ENCODE measurements at places on chromosomes 7 and 10.

DNA sequence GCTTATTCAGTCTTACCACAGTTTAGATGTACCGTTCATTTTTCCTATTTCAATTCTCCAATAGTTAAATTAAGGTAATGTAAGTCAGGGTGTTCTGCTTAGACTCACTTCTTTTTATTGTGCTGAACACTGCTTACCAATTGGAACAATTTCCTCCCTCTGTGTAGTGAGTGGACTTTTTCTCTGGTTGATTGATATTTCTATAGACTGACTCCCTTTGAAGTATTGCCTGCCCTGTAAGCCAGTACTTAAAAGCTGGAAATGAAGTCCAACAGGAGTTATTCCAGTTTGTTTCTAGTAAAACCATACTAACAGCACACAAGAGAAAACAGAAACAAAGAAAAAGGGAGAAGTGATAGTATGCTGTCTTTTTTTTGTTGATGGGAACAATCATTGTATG, 1674.9 kb downstream of the REEP3 start:
- no peak for DNase-seq

DNA sequence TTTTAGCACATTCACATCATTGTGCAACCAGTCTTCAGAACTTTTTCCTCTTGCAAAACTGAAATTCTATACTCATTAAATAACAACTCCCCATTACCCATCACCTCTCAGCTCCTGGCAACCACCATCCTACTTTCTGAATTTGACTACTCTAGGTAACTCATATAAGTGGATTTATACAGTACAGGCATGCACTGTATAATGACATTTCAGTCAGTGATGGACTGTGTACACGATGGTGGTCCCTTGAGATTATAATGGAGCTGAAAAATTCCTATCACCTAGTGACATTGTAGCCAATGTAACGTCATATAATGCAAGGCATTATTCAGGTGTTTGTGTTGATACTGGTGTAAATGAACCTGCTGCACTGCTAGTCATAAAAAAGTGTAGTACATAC, 60.1 kb downstream of the BTRC start:
- DNase-seq = no peak

- no peak for DNase-seq
These were observed 33.5 kb upstream of the KLHL7 start for GRCh38 chr7:23072048-23072447.

- peak; percentile 53 for DNase-seq
These were observed 149.9 kb downstream of the CPED1 start for GRCh38 chr7:121138262-121138933.

DNA sequence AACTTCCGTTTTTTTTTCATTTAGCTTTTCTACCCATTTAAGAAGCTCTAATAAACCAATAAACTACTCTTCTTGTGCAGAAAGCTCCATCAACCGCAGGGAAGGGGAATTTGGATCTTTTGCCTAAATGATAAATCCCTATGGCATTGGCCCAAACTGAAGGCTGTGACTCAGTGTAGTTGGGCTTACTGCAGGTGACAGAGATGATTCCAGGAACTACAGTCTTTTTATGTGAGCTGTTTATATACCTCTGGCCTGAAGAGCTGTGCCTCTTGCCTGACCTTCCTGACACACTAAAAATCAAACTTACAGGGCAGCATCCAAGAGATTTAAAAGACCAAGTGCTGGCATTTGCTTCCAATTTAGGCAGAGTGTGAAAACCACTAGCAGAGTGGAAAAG, 25.2 kb downstream of the ABCB1 start:
- no peak for DNase-seq

DNA sequence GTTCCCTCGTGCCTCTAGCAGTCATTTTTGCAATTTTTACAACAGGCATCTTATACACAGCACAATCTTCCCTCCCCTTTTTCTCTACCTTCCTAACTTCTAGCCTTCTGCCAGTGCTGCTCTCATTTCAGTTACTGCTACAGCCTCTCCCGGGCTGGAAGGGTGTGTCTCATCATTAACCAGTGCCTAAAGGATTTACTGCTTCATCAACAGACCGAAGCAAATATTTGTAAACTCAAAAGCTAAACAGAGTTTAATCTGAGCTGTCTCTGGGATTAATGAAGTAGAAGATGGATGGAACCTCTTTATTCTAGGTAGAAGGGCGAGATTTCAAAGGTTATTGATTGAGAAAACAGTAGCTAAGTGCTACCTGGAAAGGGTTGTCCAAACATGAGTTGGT, 94.3 kb downstream of the PRPF18 start:
- DNase-seq = no peak

GRCh38 chr7:111183321-111183720, 92.4 kb downstream of the LRRN3 start:
- no peak for DNase-seq

DNA sequence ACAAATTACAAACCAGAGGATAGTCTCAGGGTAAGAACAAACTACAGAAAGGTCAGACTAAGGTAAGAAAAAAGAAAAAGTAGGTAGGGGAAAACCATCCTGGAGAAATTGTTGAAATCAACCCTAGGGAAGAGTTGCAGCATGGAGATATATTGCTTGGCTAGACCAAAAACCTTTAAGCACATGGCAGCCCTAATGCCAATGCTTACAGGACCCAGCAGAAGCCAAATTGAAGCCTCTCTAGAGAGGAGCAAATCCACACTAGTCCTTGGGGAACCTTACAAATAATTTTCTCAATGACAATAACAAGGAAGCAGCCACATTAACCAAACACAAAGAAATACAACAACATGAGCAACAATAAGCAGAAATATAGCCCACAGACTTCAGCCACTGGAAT, 81.9 kb downstream of the CNOT4 start:
- DNase-seq = no peak

- DNase-seq = no peak
These were observed 99.1 kb downstream of the ZNF365 start for GRCh38 chr10:62473241-62473640.

GRCh38 chr10:29344073-29344820, 55.4 kb downstream of the LYZL1 start:
- DNase-seq = no peak

- DNase-seq = no peak
These were observed 605.4 kb downstream of the INHBA start for GRCh38 chr7:41097501-41097900.

DNA sequence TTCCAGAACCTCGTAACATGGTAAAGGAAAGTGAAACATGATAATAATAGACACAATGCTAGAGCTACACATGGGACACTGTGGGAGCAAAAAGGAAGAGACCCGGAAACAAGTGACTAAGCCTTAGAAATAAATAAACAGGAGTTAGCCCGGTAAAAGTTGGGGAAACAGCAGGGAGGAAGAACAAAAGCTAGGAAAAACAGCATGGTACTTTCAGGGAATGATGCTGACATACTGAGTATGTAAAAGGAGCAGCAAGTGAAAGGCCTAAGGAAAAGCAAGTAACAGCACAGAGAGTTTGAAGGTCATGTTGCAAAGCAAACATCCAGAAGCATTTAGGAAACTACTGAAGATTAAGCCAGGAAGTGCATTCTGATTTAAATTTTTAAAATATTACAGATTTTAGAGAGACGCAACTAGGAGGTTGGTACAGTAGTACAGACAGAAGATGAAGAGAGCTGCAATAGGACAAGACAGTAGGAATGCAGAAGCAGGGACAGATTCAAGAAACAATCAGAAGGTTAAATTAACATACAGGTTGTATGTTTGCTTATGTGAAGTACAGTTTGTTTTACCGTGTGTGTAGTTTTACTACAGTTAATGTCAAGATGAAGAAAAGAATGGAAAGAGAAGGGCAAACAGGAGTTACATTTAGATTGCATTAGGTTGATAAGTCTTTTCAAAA, 63.7 kb downstream of the ARHGAP12 start:
- no peak for DNase-seq

- no peak for DNase-seq
These were observed 20.7 kb upstream of the SPOCK2 start for GRCh38 chr10:72108830-72109635.

- DNase-seq = no peak
These were observed 68.5 kb downstream of the CXCL12 start for GRCh38 chr10:44316187-44316921.

GRCh38 chr7:2497500-2498336, 21.5 kb upstream of the GRIFIN start:
- no peak for DNase-seq
